KBM-7 (cell line): ENCODE measurements at places on chromosomes 5 and 9.

- DNase-seq: no peak
Observed at GRCh38 chr9:114397219-114397847, 9.6 kb upstream of the AKNA start.

DNA sequence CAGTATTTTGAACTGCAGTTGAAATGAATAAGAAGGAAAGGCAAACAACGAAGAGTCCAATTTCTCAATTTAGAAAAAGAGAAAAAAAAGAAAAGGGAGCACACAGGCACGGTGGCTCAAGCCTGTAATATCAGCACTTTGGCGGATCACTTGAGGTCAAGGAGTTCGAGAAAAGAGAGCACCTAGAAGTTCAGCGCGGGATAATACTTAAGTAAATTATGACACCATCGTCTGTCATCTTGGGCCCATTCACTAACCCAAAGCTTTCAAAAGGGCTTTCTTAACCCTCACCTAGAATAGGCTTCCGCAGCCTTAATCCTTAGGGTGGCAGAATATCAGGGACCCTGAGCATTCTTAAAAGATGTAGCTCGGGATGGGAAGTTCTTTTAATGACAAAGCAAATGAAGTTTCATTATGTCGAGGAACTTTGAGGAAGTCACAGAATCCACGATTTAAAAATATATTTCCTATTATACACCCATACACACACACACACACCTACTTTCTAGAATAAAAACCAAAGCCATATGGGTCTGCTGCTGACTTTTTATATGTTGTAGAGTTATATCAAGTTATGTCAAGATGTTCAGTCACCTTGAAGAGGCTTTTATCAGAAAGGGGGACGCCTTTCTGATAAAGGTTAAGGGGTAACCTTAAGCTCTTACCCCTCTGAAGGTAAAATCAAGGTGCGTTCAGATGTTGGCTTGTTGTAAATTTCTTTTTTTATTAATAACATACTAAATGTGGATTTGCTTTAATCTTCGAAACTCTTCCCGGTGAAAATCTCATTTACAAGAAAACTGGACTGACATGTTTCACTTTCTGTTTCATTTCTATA is 602 bp upstream of the CD274 start:
- DNase-seq: no peak

- peak; percentile 38 for DNase-seq
Observed at GRCh38 chr9:6413365-6414246, 607 bp downstream of the UHRF2 start.

- DNase-seq: no peak
Observed at GRCh38 chr5:151574444-151574996, 16.6 kb downstream of the FAT2 start.

DNA sequence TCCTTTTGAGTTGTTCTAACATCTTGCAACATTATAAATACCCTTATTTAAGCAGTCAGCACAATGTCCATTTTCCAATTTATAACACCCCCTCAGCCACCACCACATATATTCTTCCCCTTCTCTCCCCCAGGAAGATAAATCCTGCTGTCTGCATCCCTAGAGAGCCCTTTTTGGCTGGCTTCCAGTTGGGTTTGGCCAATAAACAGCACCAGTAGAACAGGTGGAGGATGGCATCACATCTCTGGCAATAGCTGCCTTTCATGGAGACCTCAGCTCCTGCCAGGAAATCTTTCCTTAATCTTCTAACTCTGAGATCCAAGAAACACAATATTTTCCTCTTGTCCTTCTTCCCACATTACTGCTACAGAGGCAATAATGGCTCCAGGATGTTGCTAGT is 53.7 kb downstream of the TRIM36 start:
- DNase-seq: no peak

DNA sequence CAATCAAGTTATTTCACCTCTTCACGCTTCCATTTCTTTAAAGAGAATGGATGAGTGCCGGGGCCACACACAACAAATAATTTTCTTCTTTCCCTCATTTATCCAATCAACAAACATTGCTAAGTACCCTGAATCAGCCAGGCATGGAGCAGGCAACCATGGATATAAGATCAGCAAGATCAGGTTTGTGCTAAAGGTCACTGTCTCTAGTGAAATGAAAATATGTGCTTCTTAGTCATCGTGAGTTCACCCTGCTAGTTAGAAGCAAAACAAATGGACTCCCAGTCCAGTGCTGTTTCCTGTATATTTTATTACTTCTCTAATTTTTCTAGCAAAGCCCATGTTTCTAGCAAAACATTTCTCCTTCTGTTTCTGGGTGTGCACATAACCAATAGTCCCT is 629.2 kb downstream of the BNC2 start:
- no peak for DNase-seq
